ENCODE measurements at places on chromosomes 11 and 22.

DNA sequence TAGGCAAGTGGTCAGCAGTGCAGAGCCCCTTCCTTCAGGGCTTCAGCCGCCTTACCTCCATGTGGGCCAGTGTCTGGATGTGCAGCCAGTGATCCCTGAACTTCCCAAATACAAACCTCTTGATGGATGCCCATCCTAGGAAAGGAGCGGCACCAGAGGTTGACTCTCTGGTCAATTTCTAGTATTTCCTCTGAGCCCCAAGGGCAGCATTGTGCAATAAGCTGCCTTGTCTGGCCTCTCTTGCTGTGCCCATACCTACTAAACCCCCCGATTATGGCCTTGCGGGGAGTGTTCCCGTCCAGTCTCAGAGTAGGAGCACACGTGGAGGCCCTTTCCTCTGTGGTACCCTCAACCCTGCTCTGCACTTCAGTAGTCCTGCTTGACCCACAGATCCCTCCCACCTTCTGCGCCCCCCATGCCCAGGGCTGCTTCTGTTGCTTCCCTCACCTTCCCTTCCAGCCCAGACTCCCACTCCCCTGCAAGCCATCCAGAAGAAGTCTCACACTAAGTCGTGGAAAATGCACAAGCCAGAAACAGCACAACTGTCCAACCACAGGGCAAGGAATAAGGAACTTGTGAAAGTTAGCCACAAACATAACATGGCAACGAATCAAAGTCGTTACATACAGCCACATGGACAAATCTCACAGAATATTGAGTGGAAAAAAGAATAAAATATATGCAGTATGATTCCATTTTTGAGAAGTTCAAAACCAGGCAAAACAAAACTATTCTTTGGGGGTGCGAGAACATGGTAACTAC, 39.6 kb upstream of the HORMAD2 start:
- no peak for DNase-seq

DNA sequence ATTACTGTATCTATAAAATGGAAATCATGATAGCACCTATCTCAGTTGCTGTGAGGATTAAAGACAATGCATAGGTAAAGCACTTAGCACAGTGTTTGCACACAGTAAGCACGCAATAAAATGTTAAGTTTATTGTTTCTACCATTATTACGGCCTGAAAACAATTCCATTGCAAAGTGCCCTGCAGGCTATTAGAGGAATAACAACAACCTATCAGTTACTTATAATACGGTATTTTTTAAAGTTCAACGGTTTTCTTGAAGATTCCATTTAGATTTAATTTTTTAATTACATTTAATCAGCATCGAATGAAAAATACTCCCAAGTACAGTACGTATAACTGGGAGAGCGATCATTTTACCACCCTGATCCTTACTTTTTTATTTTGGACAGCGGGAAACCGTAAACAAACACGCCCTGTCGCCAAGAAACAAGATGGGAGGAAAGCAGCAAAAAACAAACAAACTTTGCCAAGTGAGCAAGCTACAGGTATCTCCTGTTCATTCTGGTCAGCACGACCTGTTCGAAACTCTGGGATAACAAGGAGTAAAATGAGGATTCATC, 893 bp downstream of the SLC36A4 start:
- DNase-seq: no peak

DNA sequence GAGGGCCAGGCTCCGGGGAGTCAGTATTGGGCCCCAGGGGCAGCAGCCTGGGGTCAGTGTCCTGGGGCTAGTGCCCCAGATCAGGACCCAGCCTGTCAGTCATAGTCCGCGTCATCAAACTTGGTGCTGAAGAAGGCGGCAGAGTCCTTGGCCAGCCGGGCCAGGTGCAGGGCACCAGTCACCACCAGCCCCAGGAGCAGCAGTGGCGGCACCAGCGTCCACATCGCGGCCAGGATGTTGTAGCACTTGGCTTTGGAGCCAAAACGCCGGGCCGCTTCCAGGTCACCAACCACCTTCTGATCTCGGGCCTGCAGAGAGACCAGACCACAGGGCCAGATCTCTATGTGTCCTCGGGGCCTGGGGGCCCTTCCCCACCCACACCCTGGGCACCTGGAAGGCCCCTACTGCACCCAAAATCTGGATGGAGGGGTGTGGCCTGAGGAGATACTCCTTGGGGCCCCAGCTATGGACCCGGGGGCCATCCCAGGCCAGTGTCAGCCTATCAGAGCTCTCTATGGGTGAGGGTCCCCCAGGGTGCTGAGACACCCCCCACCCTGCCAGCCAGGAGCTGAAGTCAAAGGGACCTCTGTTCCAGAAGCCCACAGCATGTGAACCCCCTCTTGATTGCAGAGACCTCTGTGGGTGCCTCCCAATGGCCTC, 790 bp downstream of the IFITM5 start:
- no peak for DNase-seq

DNA sequence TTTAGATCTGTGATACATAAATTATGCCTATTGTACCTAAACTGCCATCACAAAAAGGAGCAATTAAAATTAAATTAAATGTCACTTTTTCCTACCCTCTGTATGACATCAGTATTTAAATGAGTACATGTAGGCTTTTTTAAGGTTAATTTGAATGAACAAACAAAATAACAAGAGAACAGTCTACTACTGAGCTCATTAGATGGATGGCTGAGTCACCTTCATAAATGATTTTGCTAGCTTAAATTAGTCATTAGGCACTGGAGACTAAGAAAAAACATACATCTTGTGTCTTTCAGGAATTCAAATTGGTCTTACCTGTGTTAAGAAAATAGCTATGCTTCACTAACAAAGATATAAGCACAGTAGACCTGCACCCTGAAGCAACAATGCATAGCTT, 153.6 kb downstream of the RCN1 start:
- no peak for DNase-seq

DNA sequence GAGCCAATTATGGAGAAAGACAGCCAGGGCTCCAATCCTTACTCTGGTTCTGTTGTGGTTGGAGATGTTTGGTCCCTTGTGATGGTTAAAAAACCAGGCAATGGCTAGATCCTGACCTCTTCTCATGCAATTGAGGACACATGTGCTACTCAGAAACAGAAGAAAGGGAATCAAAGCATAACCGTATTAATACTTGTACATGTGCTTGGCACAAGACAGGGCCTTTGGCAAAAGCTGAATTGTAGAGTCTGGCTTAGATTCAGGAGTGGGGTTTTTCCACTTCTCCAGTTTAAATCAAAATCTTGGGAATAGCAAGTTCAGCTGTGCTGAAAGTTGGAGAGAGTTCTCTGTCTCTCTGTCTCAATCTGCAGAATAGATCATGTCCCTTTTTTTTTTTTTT, 80.1 kb upstream of the E2F8 start:
- no peak for DNase-seq

DNA sequence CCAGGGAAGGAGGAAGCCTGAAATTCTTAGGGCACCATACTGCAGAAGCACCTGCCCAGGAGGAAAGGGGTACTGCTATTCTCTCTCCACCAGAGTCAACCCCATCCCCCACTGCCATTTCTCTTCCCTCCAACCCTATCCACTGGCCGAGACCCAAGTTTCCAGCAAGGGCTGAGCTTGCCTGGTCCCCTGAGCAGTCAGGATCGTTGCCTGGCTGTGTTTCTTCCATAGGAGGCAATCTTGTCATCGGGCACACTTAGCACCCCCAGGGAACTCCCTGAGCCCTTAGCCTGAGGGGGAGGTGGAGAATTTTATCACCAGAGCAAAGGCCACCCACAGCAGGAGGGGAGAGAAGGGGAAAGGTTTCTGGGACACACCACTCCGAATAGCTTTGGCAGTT, 115.8 kb upstream of the NECTIN1 start:
- no peak for DNase-seq

DNA sequence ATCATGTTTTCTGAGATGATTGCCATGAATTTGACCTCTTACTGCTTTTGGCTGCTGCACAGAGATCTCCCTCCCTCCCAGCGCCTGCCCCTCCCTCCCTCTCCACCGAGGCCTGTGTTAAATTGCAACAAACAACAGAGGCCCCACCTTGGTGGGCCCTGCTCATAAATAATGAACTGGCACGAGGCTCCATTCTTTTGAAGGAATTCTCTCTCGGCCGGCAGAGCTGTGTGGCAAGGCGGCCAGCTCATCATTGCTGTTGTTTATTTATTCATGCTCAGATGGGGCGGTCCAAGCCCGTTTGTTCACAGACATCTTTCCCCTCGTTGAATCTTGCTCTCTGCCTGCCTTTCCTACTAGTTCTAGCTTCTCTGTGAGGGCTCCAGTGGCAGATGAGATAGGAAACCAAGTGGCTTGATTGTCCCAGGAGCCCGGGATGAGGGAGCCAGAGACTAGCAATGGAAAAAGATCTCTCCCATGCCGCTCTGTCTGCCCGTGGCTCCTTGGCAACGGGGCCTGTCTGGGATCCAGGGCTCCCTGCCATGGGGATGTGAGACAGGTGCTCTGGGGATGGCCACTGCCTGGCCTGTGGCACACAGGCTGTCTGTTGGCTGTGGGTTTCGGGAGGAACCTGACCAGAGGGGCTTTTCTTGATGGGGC, 192.6 kb downstream of the DSCAML1 start:
- DNase-seq: no peak

DNA sequence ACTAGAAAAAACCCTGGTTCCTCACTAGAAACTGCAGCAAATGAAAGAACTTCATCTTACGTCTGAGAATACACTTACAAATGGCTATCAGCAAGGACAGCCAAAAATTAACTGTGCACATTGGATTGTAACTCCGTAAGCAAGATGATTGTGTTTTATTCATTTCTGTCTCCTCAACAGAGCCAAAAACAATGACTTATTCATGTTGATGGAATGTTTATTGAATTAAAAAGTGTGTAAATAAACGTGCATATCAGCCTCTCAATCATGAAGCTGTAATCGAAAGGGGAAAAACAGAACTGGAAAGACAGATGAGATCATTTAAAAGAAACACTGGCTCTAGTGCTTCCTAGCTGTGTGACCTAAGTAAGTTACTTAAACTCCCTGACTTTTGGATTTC, 307.5 kb upstream of the ZC3H12C start:
- DNase-seq: no peak

DNA sequence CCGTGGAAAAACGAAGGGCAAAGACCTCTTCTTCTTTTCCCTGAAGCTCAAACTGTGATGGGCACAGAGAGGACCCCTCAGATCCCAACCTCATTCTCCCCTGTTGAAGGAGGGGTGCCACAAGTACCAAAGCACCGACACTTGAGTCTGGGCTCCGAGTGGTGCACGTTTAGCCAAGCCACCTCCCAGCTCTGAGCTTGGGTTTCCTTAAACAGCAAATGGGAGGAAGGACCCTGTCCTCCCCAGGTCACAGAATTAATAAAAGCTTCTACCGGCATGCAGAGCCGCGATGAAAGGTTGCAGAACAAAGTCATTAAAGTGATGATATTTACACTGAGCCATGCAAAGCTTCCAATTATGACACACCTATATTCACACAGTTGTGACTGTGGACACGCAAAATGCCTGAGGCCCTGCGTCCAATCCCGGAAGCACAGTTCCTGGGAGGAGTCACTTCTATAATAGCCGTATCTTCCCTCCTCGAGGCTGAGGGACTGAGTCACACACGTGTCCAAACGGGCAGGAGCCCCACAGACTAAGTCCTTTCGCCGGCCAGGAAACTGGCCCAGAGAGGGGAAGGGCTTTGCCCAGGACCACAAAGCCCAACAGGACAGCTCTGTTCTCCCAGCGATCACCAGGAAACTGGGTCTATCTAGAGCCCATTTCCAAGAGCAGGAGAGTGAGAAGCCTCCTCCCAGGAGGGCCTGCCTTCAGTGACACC, 922 bp upstream of the CSNK1E start:
- no peak for DNase-seq

DNA sequence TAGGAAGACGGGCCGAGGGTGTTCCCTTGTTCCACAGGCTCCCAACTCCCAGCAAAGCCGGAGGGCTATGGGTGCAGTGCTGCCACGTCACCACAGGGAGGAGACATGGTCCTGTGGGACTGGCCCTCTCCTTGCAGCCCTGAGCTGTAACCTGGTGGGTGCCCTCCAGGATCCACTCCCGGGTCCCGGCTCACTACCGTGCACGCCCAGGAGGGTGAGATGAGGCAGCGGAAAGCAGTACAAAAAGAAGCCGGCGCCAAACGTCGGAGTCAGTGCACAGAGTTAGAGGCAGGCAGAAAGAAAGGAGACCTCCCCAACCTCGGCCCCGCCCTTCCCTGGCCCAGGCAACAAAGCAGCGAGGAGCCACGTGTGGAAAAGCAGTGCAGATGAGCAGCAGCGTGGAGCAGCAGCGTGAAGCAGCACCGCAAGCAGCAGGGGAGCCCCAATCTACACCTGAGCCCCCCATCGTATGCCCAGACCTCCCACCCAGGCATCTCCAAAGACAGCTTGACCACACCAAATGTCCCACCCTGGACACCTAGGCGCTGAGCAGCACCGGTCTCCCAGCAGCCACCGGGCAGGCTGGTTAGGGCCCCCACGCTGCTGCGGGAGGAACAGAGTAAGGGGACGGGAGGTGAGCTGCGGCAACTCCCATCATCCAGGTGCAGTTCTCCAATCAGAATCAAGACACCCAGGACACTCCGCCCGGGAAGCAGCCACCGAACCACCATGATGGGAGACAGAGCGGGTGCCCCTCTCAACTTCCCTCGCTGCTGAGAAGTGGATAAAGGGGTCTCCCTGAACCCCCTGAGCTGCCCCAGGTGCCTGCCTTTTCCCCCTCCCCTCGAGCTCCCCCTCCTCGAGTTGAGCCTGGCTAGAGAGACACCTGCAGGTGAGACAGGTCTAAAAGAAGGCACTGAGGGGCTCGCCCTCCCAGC, 28.8 kb downstream of the IGSF9B start:
- DNase-seq: peak; percentile 58

- no peak for DNase-seq
These were observed 16.1 kb upstream of the TBX1 start for GRCh38 chr22:19744350-19745006.

GRCh38 chr11:1450949-1451710, 35.4 kb downstream of the MOB2 start:
- no peak for DNase-seq

DNA sequence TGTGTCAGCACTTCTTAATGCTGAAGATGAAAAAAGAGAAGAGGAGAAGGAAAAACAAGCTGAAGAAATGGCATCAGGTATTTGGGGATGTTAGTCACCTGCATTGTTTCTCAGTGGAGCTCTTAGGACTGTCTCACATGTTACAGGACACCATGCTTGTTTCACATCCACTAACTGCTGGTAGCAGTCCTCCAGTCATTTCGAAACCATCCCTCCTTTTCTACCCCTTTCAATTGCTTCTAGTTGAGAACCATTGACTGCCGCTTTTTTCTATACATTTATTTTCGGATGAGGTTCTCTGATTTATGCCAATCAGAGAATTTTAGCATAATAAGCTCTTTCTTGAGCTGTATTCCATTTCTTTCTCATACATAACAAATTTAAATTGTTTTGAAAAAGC, 21.5 kb downstream of the BIRC2 start:
- no peak for DNase-seq

- DNase-seq: no peak
These were observed 39.8 kb downstream of the GAB4 start for GRCh38 chr22:16968218-16968595.

DNA sequence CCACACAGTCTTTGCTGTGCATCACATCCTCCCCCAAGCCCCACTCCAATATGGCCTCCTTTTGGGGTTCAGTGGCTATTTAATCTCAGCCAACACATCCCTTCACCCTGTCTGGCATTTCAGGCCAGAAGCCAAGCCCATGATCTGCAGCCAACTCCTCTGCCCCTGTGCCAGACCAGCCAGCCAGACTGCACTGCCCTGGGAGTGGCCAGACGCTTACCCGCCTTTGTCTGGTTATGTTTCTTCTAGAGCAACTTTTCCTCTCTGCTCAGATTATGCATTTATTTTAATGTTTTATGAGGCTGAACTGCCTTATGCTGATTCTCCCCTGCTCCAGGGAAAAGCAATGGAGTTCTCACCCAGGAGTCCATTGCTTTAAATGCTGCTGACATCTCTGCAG, 206.7 kb upstream of the TBCEL start:
- no peak for DNase-seq

GRCh38 chr11:1238767-1239595, 16.1 kb downstream of the MUC5B start:
- no peak for DNase-seq
